ENCODE measurements at places on chromosomes 6 and 20. TPM values are rescaled to one million over a fixed set of nuclear protein-coding genes. Genes with fewer than 3 reads are reported as not detected.
A peak's percentile ranks its signal among the peaks of the same experiment; 100 is the strongest.

DNA sequence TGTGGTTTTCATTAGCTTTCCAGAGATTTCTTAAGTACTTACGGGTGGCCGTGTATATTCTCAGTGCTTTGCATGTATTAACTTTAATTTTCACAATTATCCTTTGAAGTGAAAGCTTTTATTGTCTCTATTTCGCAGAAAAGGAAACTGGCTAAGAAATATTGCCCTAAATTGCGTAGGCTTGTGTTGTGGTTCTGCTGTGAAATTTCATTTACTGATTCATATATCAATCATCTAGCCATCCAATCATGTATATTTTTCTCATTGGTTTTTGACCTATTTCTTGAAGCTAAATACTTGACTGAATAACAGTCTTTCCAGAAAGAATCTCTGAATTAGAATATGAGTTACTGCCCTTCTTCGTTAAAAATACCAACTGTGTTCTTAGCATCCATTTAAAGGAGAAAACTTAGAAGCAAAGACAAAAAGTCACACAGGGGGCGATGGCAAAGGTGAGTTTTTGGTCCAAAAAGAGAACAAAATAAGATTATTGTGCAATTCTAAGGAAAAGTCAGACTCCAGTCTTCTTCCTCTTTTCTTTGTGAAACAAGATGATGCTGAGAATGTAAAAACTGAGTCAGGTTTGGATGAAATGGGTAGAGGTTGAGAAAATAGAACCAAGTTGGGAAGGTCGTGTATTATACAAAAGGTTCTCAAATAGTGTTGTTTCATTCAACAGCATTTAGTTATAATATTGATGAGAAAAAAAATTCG, 1.4 kb downstream of the CYB5R4 start:
- no peak for DNase-seq

DNA sequence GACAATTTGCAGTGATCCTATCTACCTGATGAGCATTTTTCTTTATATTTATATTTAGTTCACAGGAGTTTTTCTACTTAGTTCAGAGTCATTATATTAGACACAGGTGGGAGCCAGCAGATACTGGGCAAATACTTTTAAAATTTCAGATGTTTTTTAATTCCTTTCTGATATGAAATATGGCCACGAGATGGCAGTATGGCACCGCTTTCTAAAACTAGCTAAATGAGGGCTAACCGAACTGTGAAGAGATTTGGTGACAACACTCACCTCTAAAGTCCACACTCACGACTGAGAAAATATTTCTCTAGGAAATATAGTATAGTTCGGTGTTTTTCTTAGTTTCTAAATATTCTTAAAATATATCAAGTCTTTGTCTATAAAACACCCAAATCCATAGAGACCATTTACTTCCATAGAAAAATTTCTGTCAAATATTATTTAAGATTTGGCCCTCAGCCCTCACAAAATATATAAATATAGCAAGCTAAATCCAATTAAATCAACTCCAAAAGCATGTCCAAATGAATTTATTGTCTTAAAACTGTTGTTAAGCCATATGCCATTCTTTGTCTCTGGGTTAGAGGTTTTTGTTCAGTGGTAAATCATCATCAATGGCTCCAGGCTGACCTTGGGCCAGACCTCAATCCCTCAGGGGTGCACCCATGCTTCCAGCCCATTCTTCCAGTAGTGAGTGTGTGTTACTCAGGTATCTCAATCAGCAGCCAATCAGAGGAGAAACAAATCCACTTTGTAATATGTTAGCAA, 63.6 kb downstream of the HUS1B start:
- DNase-seq: peak; percentile 46

Gene CDH22
- 7.9 TPM for total RNA-seq

DNA sequence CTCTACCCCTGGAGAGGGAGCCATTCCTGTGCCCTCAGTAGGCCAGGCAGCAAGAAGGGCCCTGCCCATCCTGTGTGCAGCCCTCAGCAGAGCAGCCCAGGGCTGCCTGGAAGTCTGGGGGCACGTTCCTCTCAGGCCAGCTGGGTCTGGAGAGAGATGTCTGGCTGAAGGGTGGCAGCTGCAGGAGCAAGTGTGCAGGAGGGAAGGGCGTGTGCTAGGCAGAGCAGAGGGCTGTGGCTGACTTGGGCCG, 62.7 kb downstream of the NOL4L start:
- DNase-seq: peak; percentile 66

Gene DSP
- total RNA-seq: 8.9 TPM

All from glutamatergic neuron (in vitro differentiated cells).